ENCODE measurements at places on chromosomes 6 and 20.

- DNase-seq: no peak
Observed at GRCh38 chr6:146090474-146090873, 61.6 kb downstream of the GRM1 start.

DNA sequence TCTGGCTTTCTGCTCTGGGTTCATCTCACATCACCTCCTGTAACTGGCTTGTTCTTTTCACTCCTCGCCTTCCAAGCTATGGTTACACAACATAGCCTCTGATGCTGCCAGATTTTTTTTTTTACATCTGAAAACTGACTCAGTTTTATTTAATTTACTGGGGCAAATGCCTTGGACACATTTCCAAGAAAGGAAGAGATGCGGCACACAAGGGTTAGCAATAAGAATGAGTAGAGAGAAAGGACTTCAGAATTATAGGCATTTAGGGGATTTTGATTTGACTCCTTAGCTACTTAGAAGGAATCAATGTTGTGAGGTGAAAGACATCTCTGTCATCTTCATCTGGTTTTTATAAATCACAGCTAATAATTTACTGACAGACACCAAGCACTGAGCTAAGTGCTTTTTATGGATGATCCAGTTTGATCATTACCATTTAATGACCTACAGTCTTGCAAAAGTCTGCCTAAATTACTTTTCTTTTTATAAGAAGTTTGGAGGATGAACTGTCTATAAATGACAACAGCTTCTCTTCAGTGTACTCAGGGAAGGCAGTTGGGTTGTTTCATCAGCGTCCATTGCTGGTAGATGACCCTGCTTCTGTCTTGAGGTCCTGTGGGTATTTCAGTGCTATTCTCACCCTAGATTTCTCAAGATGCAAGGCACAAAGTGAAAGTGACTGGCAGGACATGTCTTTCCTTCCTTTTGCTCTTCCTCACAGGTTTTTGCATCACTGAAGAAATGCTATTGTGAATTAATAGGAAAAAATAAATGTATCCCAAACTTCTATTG is 31.1 kb downstream of the LAMA4 start:
- no peak for DNase-seq

DNA sequence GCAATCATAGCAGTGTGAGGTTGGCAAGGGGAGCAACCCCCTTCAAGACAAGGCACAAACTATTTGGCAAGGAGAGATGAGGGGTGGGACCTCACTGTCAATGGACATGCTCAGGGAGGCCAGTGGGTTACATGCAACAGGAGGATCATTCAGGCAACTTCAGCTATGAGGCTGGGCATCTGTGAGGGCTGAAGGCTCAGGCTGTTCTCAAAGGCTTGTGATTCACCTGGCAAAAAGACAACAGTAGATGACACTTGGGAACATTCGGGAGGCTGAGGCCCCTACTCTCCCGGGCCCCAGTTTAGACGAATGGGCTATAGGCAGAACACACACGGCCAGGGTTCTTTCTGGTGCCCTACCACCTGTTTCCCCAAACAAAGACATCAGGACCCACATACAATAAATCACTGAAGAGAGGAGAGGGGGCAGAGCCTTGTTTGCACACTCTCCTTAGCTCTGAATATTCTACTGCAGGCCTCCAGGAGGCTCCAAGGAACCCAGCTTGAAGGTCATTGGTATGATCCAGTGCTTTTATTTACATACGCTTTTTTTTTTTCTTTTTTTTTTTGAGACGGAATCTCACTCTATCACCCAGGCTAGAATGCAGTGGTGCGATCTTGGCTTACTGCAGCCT is 7.9 kb downstream of the TUBB start:
- no peak for DNase-seq

- DNase-seq: no peak
Observed at GRCh38 chr6:52664991-52665686, 5.8 kb upstream of the TMEM14A start.

DNA sequence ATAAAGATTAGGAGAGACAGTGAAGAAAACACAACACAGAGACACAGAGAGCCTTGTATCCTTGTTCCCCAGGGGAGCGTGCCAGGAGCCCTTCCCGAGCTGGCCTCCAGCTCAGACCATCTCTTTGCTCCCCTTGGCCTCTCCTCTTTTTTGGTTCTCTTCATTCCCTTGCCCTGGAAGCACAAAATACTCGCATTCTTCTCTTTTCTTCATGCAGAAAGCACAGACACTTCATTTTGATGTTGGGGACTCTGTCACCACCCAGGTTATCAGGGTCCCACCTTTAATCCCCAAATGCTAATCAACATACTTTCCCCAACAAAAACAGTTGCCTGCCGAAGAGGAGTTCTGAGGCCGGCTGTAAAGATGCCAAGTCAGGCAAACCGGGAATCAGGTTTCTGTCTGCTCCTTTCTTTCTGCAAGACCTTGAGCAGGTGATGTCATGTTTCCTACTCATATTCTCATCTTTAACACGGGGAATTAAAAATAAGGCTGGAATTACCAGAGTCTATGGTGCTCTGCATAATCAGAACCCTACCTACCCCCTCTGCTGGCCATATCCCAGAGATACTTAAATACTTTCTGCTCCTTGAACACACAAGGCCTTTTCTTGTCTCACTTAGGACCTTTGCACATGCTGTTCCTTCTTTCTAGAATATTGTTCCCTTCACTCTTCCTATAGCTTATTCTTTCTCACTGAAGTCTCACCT is 21.7 kb downstream of the TGM6 start:
- DNase-seq: no peak

GRCh38 chr6:163806755-163807499 is 392.4 kb downstream of the QKI start:
- DNase-seq: no peak

DNA sequence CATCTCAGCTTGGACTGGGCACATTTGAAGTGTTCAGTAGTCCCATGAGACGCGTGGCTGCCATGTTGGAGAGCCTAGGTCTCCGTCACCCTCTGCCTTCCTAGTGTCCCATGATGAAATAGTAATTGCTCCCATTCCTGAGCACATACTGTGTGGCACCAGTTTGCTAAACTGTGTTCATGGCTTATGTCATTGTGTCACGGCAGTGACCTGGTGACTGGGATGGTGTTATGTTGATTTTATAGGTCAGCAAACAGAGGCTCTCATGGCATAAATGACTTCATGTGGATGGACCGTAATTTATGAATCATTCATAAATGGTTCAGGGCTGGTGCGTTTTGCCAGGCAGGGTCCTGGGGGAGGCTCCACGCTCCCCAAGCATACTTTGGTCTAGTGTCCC is 3.8 kb downstream of the BCAS4 start:
- DNase-seq: no peak

DNA sequence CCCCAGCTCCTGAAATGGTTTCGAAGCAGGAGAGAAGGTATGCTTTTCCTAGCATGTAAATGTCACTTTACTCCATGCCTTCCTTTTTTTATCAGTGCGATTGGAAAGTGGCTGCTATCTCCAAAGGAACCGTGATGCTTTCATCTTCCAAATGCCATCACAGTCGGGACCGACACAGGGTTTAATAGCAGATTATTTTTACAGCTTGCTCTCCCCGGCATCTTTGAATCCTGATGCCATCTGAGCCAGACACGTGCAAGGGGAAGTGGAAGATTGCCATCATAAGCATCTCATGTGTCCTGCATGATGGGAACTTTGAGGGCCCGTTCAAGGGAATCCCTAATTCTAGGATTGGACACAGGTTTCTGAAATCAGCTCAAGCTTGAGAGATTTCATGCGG is 253.4 kb upstream of the KCNG1 start:
- no peak for DNase-seq

GRCh38 chr6:97572943-97573342 is 289.9 kb upstream of the MMS22L start:
- no peak for DNase-seq

GRCh38 chr6:108968325-108969316 is 120.4 kb downstream of the ARMC2 start:
- no peak for DNase-seq

- no peak for DNase-seq
Observed at GRCh38 chr6:43806758-43807227, 36.8 kb downstream of the VEGFA start.

- DNase-seq: no peak
Observed at GRCh38 chr6:116314218-116314617, 34.5 kb upstream of the TSPYL1 start.

DNA sequence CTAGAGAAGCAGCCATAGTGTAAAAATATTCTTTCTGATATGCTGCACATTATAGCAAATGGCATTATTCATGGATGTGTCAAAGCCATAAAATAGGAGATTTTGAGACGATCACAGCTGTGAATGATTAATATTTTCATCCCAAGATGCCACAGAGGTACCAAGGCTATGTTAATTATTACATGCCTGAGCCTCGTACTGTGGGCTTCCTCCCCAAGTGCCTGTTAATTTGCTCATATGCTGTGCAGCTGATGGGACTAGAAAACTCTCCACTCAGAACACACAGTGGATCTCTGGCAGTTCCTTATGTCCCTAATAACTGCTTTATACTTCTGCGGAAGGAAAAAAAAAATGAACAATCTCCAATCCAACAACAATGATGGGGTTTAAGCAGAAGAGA is 184.9 kb upstream of the TSHZ2 start:
- no peak for DNase-seq

DNA sequence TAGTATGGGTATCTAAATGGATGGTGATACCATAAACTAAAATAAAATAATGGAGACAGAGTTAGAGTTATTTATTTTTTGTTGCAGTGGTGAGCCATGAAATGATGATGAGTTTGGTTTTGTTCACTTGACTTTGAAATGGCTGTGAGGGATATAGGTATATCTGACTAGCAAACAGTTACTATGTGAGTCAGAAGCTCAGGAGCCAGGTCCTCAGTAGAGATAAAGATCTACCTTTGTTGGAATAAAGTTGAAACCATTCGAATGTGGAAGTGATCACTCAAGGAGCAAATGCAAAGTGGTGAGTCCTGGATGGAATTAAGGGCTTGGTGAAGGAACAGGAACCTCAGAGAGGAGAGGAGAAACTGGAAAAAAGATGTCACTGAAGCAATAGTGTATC is 86.0 kb upstream of the TPD52L1 start:
- DNase-seq: no peak

GRCh38 chr6:166423051-166423745 is 40.5 kb upstream of the MPC1 start:
- DNase-seq: no peak

DNA sequence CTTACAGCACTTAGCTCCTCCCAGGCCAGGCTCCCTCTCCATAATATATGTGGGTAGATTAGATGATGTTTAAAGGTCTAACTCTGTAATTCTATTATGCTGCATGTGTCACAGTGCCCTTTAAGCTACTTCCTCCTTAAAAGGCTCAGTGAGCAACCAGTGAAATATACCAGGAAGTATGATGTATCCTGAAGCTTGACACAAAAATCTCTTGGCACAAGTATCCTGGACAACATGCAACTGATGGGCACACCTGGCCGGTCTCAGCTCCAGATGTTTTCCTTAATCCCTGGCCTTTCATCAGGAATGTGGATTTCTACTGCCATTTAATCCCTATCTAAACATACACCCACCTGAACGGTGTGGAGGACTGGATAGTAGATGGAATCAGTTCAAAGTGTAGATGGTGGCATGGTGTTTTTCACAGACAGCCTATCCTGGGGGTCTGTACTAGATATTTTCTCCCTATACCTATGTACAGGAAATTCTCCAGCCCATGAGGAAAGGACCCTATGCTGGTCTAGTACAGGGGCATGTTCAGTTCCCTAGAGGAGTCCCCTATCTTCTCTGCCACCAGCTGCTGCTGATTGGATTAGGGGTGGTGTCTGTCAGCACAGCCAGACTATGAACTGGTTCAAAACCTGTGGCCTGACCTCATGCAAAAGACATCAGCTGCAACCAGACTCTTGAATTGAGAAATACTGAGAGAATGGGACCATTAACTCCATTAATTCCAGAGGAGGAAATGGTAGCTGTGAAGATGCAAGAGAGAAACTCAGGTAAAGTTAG is 59.4 kb upstream of the CITED2 start:
- DNase-seq: no peak

DNA sequence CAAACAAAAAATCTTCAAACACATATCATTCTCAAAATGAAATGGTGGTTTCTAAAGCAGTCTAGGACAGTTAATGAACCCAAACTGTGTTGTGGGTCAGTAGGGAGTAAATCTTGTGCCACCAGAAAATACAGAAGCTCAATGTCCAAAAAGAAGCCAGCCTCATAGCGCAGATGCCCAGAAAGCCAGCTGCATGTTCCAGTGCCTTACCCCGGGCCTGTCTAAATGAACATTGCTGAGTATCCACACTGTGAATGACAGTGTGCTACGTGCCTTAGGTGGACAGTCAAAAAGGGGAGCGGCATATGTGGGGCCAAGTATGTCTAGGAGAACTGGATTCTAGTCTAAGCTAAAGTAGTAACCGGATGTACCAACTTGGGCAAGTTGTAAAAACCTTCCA is 10.9 kb downstream of the FYN start:
- DNase-seq: no peak

DNA sequence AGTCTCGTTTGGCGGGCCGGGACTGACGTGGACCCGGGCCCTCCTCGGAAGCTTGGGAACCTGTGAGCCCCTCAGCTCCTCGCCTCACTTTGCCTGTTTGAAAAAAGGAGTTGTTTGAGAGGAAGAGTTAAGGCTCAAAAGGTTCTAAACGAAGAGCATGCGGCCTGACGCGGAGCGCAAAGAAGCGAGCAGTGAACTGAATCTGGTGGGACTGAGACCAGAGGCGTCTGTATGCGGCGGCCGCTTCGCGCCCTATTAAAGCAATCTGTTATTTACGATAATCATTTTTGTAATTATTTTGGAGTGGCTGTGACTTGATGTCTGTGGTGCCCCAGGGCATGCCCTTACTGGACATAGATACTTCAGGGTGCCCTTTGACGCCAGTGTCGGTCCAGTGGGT is 3.3 kb upstream of the TFAP2C start:
- no peak for DNase-seq

DNA sequence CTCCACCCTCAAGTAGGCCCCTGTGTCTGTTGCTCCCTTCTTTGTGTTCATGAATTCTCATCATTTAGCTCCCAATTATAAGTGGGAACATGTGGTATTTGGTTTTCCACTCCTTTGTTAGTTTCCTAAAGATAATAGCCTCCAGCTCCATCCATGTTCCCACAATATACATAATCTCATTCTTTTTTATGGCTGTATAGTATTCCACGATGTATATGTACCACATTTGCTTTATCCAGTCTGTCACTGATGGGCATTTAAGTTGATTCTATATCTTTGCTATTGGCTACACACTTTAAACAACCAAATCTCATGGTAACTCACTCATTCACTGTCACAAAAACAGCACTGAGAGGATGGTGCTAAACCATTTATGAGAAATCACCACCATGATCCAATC is 35.5 kb upstream of the VGLL2 start:
- no peak for DNase-seq

Measured in NCI-H2081 treated with DMSO at 0.1 percent for 48 hours (cell line).